ENCODE measurements at places on chromosomes 5 and 9.

DNA sequence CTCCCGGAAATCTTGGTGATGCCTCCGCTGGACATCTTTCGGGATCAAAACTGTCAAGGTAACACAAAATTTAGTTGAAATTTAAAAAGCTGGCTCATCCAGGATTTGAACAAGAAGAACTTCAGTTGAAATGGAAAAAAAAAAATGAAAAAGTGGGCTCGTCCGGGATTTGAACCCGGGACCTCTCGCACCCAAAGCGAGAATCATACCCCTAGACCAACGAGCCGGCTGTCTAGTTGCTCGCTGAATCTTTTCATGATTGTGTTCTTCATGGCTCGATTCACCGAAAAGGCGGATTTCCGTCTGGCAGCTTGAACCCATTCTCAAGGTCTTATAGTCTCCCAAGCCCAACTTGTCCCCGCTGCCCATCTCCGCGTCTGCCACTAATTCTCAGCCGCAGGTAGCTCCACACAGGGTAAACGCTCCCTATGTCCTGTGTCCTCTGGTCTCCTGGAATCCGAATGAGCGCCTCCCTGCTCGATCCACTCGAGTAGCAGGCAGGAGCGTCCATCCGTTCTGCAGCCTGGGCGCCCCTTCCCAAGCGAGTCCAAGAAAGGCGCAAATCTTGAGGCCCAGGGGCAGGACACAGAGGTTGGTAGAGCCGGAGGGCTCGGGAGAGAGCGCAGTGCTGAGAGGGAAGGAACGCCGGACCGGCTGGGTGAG, 16.2 kb downstream of the TRIM7 start:
- no peak for DNase-seq

- no peak for DNase-seq
Measured at GRCh38 chr9:94882966-94883641, 156.6 kb downstream of the AOPEP start.

DNA sequence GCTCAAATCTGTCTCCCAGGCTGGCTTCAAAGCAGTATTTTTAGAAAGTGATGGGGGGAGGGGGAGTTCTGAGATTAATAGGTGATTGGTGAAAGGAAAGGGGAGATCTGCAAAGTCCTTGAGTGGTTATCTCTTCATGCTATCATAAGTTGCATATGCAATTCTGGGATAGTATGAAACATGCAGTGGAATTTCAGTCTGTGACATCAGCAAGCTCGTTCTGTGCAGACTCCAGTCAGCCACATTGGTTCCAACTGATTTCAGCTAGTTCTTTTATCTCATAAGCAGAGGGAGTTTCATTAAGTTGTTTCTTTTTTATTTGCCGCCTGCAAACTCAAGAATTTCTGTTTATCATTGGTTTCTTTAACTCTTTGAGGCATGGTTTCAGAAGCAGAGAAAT, 180.5 kb upstream of the SH3GL2 start:
- no peak for DNase-seq

DNA sequence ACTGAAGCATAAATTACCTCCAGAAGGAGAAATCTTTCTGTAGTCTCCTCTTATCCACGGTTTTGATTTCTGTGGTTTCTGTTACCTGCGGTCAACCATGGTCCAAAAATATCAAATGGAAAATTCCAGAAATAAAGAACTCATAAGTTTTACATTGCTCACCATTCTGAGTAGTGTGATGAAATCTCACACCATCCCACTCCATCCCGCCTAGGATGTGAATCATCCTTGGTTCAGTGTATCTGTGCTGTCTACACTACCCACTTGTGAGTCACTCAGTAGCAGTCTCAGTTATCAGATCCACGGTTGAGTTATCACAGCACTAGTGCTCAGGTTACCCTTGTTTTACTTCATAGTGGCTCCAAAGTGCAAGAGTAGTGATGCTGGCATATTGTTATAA, 371.2 kb downstream of the NFIB start:
- DNase-seq = no peak

GRCh38 chr9:128863647-128864046, 18.1 kb downstream of the KYAT1 start:
- DNase-seq = peak; percentile 43

GRCh38 chr5:155834271-155834975, 492.5 kb upstream of the SGCD start:
- DNase-seq = no peak

- no peak for DNase-seq
Measured at GRCh38 chr5:13766236-13766635, 178.3 kb downstream of the DNAH5 start.

DNA sequence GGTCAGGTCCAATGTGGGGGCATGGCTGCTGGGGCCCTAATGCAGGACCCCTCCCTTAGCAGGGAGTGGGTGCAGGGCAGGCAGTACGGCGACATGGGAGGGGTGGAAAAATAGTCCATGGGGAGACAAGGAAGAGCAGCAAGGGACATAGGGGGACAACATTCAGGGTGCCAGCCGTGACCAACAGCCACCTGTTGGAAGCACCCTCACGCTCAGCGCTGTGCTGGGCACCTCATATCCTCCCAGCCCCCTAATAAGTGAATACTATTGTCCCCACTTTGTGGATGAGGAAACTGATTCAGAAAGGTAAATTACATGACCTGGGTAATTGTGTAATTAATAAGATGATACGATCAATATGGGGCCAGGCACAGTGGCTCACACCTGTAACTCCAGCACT, 3.0 kb upstream of the FIBCD1 start:
- no peak for DNase-seq

GRCh38 chr5:181153814-181154213, 6.4 kb downstream of the OR2V2 start:
- no peak for DNase-seq

- DNase-seq = no peak
Measured at GRCh38 chr9:134987906-134988700, 70.4 kb upstream of the FCN1 start.

DNA sequence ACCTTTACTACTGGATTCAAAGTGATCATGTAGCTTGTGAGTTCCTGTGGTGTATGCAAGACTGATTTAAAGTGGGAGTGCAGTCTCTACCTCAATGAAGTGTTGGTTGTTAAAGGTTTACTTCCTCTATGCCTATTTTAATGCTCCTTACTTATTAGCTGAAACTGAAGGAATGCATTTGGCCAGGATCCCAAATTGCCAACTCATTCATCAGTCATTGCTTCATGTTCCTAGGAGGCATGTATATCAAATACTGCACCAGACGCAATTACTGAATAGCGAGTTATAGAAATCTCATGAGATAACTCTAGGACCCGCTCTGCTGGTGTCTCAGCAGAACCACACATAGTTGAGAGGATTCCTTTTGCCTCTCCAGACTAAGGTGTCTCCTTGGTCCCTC, 143.0 kb upstream of the RPS23 start:
- DNase-seq = no peak

GRCh38 chr5:141878186-141878710, at the start of gene PCDH1:
Gene PCDH1 (minus strand): TSS chr5:141878410. CDS start chr5:141878262, 148 bp downstream.
- DNase-seq = no peak

DNA sequence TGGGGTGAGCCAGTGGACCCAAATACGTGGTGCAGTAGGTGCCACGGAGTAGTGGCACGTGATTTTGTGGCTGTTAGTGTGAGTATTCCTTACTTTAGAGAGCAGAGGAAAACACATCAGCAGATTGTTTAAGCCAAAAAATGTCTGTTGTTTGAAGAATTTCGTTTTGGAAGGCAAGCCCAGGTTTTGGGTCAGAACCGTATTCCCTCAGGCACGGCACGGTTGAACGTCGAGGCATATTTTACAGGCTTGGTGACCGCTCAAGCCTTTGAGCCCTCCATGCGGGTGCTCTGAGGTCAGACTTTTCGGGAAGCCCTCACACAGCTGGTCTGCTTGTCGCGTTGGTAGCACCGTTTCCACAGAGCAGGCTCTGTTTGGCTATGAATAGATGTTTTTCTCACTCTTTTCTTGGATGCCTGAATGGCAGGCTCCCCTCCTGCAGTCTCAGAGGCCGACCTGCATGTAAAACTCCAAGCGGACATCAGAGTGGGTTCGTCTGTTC, 27.2 kb downstream of the NEK6 start:
- DNase-seq = no peak

- no peak for DNase-seq
Measured at GRCh38 chr5:163789870-163790269, 284.5 kb downstream of the MAT2B start.

GRCh38 chr5:176446884-176447590, 1.1 kb upstream of the FAF2 start:
- no peak for DNase-seq

DNA sequence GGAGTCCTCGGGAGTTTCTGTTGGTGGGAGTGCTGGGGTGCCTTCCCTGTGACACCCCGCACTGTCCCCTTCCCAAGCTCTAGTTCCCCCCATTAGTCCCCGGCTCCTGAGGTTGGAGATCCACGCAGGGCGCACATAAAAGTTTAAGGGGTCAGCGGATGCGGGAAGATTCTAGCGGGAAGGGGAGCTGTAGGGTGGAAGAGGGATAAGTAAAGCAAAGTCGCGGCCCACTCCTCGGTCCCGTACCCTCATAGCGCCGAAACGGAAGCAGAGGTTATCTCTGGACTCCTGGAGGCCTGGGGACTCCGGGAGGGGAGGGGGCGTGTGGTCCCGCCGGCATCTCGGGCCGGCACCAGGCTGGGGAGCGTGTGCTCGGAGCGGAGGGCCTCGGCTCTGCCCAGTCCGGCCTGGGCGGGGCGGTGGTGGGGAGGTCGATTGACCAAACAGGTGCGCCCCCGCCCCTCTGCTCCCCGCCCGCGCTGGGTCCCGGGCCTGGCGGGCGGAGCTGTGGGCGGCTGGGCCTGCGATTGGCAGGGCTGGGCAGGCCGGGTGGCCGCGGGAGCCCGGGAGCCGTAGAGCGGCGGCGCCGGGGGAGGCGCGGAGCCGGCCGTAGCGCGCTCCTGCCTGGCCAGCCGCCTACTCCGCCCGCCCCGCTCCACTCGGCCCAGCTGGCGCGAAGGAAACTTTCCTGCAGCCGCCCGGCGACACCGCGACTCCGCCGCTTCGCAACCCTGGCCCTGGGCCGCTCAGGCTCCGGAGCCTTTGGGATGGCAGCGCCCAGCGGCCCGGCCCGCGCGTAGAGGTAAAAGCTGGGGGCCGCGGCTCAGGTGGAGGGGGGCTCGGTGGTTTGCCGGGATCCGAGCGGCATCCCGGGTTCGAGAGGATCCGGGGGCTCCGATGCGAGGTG, 52.2 kb upstream of the DAB2IP start:
- DNase-seq = no peak

GRCh38 chr9:127132921-127133647, 10.6 kb upstream of the ANGPTL2 start:
- DNase-seq = peak; percentile 60

- peak; percentile 56 for DNase-seq
Measured at GRCh38 chr5:73591102-73591695, 25.7 kb downstream of the UTP15 start.

DNA sequence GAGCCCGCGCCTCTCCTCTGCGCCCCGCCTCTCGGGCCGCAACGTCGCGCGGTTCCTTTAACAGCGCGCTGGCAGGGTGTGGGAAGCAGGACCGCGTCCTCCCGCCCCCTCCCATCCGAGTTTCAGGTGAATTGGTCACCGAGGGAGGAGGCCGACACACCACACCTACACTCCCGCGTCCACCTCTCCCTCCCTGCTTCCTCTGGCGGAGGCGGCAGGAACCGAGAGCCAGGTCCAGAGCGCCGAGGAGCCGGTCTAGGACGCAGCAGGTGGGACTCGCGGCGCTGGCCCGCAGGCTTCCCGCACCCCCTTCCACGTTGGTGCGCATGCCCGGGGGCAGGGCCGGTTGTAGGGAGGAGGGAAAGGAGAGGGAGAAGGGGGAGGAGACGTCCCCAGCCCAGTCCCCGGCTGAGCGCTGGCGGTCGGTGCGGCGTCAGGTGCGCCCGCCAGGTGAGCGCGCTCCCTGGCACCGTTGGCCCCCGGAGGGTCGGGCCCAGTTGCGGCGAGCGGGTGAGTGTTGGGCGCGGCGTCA, at the start of gene OCLN:
Gene OCLN (plus strand): TSS at position 400 of the 532 bp plus-strand sequence. CDS start 11,455 bp downstream, outside the sequence.
- peak; percentile 5 for DNase-seq

- DNase-seq = no peak
Measured at GRCh38 chr5:117102591-117102990, 528.0 kb upstream of the SEMA6A start.

DNA sequence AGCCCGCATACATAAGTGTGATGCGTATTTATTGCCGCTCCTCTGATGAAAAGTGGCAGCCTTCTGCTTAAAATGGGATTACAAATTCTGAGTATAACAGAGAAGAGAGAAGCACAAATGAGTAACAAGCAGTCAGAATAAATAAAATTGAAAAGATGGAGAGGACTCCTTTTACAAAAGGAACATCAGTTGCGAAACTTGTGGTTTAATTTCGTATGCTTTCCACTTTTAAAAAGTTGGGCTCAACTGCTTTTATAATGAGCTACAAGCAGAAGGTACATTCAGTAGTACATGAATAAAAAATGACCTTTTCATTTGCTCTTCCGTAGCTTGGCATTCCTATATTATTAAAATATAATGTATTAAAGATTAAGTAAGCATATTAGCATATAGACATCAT, 320.0 kb downstream of the FBXL17 start:
- no peak for DNase-seq

DNA sequence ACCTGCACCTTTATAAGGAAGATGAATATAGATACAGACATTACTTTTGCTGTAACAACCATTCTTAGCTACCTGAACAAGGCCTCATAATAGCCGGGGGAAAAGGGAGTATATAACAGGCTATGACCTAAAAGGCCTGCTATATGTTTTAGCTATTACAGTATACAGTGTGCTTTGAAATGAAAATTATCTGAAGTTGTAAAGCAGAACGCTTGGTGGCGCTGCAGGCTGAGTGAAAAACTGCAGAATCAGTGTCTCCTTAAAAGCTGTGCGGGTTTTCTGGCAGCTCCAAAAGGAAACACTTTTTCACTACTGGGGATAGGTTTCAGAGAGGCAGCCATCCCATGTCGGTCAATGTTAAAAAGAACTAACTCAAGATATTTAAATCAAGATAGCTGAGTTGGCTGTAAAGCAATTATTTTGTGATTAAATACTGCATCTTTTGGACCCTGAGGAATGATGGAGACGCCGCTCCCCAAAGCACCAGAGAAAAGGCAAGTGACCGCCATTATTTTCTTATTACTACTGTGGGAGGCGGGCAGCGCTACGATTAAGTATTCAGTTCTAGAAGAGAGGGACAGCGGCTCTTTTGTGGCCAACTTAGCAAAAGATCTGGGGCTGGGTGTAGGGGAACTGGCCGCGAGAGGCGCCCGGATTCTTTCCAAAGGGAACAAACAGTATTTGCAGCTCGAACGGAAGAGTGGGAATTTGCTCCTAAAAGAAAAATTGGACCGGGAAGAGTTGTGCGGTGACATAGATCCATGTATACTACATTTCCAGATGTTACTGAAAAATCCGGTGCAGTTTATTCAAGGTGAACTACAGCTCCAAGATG, 5.9 kb downstream of the PCDHB6 start:
- DNase-seq = no peak
